ENCODE measurements at places on chromosomes 6 and 20. TPM values are rescaled to one million over a fixed set of nuclear protein-coding genes. Genes with fewer than 3 reads are reported as not detected.

TAAR9 gene
- total RNA-seq = not detected

EYS gene
- 0.47 TPM for total RNA-seq

GPRC6A gene
- not detected for total RNA-seq

WTAP gene
- 112 TPM for total RNA-seq

DLK2 gene
- not detected for total RNA-seq

All from endodermal cell (in vitro differentiated cells).